ENCODE measurements at places on chromosomes 13 and 19.

DNA sequence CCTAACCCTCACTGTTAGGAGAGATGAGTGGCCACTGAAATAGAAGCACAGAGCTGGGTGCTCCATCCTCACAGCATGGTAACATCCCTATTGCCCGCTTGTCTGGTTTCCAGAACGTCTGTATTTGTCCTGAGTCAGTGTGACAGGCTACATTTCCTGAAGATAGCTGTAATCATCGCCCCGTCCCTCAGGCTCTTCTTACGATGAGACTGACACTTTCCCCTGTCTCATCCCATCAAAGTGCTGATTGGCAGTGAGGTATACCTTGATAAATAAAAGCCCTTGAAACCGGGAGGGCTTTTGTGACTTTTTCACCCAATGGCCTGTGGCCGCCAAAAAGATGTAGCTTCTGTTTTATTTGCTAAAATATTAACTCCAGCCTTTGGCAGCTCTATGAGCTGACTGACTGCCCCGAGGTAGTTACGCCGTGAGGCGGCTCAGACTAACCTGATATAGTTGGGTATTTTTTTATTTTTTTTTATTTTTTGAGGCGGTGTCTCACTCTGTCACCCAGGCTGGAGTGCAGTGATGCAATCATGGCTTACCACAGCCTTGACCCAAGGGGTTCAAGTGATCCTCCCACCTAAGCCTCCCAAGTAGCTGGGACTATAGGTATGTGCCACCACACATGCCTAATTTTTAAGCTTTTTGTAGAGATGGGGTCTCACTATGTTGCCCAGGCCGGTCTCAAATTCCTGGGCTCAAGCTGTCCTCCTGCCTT lies 5.7 kb upstream of the LRRC4B start:
- DNase-seq: no peak

DNA sequence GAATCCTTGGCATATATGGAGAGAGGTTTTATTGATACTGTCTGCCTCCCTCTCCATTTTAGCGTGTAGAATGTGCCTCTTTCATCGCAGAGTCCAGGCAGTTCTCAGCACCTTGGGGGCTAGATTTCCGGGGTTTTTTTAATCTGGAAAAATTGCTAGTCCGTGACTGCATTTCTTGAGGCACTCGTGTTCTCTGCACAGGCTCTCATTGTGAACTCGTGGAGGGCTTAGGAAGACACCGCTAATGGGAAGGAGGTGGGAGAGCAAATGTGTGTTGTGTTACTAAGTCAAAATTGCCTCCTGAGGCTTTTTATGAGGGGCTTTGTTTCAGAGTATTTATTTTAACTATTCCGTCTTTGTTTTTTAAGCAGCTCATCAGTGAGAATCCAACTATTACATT lies 10.1 kb downstream of the ING1 start:
- no peak for DNase-seq

GRCh38 chr13:112783978-112784371 lies 94.1 kb downstream of the ATP11A start:
- DNase-seq: peak; percentile 50

DNA sequence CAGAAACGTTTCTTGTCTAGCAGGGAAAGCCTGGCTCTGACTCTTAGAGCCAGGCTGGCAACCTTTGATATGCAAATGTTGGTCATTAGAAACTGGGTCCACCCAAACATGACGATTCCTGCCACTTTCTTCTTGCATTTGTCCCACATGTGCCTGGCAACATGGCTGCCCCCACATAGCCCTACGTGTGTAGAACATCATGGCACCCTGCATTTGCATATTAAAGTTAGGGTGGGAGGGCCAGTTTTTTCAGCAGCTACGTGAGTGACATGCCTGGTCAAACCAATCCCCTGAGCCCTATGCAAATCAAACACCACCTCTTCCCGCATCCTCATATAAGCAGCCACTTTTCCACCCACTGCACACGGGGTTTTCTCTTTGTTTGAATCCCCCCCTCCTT lies 95.0 kb downstream of the LIG4 start:
- no peak for DNase-seq

GRCh38 chr13:74625541-74625940 lies 491.3 kb upstream of the KLF12 start:
- DNase-seq: peak; percentile 3

DNA sequence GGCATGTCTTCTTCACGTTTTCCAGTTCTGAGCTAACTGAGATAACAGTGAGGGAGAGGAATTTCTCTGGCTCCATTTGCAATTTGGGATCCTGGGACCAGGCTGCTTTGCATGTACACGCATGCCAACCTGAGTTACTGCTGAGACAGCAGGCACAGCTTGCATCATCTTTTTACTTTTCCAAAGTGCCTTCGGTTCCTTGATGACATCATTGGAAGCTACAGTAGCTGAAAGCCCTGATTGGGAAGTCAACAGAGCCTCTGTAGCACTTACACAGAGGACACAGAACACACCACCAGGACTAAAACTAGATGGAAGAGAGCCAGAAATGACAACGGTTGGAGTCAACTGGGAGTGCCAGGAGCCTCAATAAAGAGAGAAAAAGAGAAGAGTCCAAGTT lies 399.1 kb upstream of the GPC6 start:
- DNase-seq: no peak

GRCh38 chr13:101339202-101339601 lies 77.1 kb downstream of the NALCN start:
- DNase-seq: no peak

- no peak for DNase-seq
Measured at GRCh38 chr19:39390451-39390750, 505 bp downstream of the PAF1 start.

GRCh38 chr13:98678741-98679140 lies 73.7 kb downstream of the SLC15A1 start:
- DNase-seq: no peak

GRCh38 chr13:48400850-48401291 lies 12.0 kb downstream of the LPAR6 start:
- peak; percentile 44 for DNase-seq

- no peak for DNase-seq
Measured at GRCh38 chr13:97726664-97727280, 226.7 kb upstream of the IPO5 start.

DNA sequence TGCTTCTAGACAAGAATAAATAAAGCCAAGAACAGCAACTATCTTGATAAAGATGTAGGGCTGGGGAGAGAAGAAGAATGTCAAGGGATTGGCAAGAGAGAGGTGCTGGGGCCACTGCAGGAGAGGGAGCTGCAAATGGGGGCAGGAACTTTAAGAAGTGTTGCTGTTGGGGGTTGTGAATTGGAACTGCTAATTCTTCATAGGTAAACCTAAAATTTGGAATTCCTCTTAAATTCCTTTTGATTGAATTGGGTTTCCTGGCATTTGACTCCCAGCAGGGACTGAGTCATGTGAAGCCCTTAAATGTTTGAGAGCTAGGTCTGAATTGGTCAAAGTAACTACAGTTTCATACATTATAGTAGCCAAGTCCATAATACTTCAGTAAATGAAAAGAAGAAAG lies 305.6 kb upstream of the TMTC4 start:
- DNase-seq: no peak

DNA sequence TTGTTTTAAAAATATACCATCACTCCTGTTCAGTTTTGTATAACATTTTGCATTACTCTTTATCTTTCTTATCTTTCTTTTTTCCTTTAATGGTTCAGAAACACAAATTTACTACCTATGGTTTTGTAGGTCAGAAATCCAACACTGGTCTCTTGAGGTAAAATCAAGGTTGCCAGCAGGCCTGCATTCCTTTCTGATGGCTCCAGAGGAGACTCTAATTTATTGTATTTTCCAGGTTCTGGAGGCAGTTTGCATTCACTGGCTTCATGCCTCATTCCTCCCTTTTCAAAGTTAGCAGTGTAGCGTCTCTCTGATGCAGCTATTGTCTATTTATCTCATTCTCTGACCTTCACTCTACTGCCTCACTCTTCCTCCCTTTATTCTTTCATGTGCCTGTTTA lies 767.4 kb downstream of the SLITRK6 start:
- no peak for DNase-seq

DNA sequence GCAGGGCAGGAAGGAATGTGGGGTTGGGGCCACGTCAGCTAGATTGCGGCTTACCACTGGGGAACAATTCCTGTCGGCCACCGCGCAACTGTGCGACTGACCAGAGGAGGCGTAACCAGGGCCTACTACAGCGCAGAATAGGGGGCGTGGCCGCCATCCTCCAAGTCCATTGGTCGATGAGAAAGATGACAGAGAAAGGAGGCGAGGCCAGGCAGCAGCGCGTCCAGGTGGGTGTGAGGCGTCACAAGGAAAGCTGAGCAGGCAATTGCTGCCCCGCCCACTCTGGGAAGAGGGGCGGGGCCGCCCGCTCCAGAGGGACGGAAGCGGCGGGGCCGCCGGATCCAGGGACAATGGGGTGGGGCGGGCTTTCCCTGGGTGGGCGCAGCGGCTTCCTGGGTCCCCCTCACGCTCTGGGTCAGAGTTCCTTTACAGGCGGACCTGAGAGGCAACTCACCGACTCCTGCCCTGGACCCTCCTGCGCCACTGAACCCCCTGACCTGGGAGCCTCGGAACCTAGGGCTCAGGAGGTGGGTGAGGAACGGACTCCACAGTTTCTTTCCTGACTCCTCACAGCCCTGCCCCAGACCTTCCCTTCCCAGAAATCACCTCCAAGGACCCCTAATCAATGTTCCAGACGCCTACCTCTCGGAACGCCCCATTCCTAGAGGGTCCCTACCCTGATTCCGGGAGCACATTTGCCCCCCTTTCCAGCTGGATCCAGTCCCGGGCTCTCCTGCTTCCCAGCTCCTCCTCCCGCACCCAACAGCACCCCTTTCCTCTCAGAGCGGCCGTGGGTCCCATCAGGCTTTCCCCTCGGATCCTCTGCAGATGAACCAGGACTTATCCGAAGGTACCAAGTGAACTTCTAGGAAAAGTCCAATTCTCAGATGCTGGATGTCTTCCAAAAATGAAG lies 101.5 kb upstream of the ZNF492 start:
- peak; percentile 77 for DNase-seq

GRCh38 chr19:13334801-13335481 lies 171.3 kb downstream of the CACNA1A start:
- no peak for DNase-seq

DNA sequence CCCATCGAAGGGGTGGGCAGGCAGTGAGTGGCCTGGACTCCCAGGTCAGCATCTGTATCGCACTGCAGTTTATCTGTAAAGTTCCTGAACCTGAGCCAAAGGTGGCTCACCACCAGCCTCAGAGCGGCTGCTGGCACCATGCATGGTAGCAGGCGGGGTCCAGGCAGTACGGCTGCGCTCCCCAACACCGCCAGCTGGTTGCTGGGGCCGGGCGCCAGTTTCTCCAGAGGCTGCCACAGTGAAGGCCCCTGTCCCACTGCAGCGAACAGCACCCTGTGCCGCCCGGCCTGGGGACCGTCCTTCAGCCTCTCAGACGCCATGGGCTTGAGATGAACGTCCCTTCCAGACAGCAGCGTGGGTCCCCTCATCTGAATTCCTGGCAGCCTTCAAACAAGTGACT lies 109.8 kb downstream of the KDM4B start:
- DNase-seq: no peak

- no peak for DNase-seq
Measured at GRCh38 chr19:5953030-5953589, 24.8 kb downstream of the RANBP3 start.

DNA sequence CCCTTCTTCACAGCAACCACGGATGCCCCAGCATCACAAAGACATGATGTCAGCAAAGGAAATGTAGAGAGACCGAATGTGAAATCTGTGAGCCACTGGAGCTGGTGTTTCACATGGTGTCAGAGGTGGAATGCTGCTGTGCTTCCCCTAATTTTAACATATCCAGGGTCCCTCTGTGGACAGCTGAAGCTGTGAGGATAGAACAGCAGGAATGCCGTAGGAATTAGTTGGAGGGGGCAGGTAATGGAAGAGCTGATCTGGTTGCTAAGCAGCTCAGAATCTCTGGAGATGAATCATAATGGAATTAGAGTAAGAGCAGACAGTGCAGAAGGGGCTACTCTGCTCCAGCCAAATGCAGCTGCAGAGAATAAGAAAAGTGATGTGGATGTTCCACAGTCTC lies 68.9 kb upstream of the ZNF835 start:
- peak; percentile 57 for DNase-seq

GRCh38 chr13:46909042-46909441 lies 12.2 kb upstream of the HTR2A start:
- DNase-seq: no peak

- DNase-seq: no peak
Measured at GRCh38 chr13:20998649-20999415, 62.6 kb downstream of the LATS2 start.

- DNase-seq: no peak
Measured at GRCh38 chr13:35889560-35889959, 241.6 kb downstream of the DCLK1 start.

DNA sequence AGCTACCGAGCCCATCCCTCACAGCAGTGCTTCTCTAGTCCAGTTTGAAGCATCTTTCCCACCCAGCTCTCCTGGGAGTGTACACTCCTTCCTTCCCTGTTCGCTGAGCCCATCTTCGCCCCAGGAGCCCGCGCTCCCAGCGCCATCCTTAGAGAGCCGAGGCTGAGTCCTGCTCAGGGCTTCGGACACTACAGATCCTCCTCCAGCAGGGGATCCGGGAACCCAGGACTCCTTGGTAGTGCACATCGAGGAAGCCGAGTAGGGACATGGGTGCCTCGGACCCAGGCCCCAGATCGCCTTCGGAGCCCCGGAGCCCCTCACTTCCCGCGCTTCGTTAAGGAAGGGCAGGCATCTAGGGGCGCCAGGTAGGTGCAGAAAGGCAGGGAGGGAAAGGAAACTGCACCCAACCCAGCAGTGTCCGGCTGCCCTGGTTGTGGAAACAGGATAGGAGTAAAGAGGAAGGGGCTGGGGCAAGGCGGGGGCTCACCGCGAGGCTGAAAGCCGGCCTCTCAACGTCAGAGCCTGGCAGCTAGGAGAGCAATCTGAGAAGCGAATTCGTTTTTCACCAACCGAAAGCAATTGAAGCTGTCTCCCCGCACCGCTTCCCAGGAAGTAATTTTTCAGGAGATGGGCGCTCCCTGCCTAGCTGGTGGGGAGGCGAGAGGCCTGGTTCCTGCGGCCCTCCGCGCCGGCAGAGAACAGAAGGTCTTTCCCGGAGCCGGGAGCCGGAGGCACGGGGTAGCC lies 1.0 kb downstream of the PDX1 start:
- peak; percentile 68 for DNase-seq

All from eye (tissue), 1 donor.